ENCODE measurements at places on chromosomes 3 and 15.

- no peak for DNase-seq
Measured at GRCh38 chr3:119967353-119968006, 126.8 kb downstream of the GSK3B start.

GRCh38 chr3:168330983-168331382 lies 235.3 kb upstream of the GOLIM4 start:
- DNase-seq, result no peak

DNA sequence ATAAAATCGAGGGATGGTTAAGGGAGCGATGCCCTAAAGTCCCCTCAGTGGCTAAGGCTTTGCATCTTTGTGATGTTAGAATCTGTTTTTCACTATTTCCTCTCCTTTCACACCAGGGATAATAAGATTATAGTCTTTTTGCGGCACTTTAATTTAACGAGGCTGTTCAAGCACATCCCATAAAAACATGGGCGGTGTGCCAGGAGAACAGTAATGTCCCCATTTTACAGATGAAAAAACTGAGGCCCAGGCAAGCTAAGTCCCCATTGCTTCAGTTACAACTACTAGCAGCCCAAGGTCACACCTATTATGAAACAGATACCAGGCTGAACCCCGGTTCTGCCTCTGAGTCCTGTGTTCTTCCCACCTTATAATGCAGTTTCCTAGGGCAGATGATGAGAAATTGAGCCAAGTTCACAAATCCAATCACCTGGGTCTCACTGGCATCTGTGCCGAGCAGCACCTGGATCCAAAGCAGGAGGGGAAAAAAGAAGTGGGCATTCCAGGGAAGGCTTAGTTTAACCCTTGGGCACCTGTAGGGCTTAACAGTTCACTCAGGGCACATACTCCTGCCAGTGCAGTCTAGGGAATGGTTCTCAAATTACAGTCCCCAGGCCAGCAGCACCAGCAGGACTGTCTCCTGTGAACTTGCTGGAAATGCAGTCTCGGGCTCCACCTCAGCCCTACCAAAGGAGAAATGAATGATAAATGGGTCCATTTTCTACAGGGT lies 169.3 kb downstream of the RAB11A start:
- DNase-seq, result no peak

DNA sequence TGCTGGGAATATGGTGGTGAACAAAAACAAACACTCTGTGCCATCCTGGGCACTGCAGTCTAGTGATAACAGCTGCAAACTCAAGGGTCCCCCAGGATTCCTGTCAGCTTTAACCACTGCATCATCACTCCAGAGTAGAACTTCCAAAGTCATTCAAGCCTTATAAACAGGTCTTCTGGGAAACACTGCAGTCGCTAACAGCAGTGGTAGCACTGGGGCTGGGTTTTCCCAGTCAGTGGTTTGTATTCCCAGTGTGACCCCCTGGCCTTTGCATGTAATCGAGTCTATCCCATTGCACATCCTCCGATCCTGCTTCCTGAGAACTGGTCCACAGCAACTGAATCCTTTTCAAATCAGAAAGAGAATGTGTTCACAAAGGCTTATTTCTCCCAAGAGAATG lies 623.5 kb downstream of the EDEM1 start:
- DNase-seq, result no peak

DNA sequence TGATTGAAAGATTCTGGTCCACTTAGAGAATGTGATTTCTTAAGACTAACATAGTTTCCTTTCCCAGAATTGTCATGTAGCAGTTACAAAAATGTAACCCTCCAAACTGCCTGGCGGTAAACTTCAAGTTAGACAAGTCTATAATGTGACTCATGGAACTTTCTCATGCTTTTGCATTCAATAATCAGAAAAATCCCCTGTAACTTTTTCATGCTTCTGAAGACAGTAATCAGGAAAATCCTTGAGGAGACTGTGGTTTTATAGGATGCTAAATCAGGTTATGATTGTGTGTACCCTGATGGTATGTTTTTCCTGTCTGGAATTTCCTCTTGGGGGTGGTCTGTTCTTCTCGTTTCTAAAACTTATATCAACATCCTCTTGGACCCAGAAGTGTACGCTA lies 74.0 kb upstream of the RARB start:
- no peak for DNase-seq

DNA sequence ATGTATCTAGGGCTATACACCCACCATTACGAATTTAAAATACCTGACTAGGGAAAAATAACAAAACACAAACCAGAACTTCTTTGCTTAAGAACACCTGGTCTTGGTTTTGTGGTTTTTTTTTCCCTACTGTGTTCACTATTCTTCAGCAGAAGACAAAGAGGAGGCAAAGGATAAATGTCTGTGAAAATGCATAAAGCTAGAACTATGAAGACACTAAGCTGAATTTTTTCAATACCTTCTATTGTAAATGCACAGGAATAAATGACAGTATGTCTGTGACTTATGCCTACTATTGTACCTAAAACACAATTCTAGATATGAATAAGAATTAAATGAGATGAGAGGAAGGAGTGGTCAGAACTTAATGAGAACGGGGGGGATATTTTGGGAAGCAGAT lies 86.9 kb downstream of the TBL1XR1 start:
- no peak for DNase-seq

GRCh38 chr15:81113204-81113657 lies 20.8 kb upstream of the CFAP161 start:
- DNase-seq, result no peak

- no peak for DNase-seq
Measured at GRCh38 chr3:72327008-72327407, 521.2 kb downstream of the SHQ1 start.

DNA sequence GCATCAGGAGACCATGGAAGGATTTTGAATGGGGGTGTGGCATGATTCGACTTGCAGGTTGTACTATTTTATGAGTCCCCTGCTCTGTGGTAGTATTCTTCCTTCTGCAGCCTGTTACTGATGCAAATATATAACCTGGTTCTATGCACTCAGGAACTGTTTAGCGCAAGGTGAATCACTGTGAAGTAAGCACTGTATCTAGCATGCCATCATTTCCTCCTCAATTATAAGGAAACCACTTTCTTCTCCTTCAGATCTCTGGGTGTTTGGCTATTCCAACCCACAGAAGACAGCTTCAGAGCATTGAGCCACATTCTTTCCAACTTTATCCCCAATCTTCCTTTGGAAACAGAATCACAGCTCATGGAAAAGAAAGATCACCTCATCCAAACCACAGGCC lies 176.7 kb downstream of the DIPK2A start:
- DNase-seq, result no peak

GRCh38 chr3:24272875-24273274 lies 221.8 kb downstream of the THRB start:
- no peak for DNase-seq

GRCh38 chr3:119835556-119835955 lies 53.7 kb downstream of the NR1I2 start:
- DNase-seq, result no peak

DNA sequence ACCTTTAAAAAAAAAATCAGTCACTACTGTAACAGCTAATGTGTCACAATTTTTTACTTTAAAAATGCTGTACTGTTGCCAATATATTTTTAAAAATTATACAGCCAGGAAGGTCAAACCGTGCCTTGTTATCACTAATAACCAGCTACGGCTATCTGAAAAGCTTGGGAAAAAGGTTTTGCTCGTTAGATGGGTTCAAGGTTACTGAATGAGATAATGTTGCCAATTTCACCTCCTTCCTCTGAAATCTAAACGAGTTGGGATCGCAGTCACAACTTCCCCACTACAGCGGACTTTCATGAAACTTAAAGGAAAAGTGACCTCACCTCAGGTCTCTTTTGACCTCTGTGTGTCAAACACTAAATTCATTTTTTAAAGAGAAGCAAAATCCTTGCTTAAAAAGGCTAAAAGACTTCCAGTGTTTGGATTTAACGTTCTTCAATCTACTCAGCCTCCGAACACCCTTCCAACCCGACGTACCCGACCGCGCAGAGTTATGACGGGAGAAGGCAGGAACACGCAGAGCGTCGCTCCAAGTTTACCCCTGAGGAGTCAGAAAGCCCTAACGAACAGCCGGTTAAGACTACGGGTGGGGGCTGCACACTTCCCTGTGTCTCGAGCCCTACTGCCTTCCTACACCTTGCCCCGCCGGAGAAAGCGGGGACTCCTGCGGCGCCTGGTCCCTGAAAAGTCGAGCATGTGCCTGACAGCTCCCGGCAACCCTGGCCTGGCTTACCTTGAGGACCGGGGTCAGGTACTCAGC lies 860 bp downstream of the ATG3 start:
- peak; percentile 84 for DNase-seq

DNA sequence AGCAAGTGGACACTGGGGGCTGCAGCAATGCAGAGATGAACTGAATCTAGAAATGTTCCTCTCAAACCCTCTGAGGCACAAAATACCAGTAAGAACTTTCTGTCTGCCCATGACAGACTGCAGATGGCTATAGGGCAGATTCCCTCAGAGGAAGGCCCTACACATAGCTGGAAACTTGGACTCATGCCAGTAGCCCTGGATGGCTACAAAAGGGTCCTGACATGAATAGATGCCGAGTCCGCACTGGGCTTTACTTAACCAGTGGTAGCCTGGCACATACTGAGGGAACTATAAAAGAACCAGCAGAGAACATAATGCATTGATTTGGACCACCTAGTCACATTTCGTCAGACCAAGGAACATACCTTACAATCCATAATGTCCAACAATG lies 66.7 kb downstream of the C3orf80 start:
- DNase-seq, result no peak

- no peak for DNase-seq
Measured at GRCh38 chr3:7508821-7509220, 647.9 kb downstream of the GRM7 start.

- no peak for DNase-seq
Measured at GRCh38 chr15:70031261-70031660, 66.5 kb downstream of the TLE3 start.

DNA sequence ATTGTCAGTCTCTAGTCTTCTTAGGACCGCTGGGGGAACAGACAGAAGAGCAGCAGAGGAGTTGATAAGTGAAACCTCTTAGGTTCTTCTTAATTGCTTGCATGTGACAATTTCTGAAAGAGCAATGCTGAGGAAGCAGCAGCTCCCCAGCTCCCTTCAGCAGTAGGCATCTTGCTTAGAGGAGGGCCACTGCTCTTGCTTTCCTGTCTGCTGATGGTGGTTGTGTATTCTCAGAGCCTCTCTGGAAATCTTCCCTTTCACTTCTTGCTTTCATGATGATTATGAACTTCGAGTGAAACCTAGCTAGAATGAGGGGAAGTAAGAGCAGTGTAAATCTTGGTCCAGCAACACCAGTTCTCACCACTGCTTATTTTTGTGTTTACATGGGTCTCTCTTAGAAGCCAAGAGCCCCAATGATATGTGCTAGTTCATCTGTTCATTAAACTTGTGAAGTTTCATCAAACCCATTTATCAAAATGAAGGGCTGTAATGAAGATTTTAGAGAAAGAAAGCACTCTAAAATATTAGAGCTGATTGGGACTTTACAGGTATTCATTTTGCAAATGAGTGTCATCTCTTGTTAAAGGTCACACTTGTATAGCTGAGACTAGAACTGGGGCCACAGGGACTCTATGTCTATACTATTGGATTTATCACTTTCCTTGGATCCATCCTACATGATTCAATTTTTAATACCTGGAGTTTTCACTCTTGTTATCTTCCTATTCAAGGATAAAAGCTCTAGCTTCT lies 246.7 kb downstream of the LPP start:
- DNase-seq, result no peak

GRCh38 chr3:61353382-61353781 lies 102.1 kb upstream of the FHIT start:
- DNase-seq, result no peak

DNA sequence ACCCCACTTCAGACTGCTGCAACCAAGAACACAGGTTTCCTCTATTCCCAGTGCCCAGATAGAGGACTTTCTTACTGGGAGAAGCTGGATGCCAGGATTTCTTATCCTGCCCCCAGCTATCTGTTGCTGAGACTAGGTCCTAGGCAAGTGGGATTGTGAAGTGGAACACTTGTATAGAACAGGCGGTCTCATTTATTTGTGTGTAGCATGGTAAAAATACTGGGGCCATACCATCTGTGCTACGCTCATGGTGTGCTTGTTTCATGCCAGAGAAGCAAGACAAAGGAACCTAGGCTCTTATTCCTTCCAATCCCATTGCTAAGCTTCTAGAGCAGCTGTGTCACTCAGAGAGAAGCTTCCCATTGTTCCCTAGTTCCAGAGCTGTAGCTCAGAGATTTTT lies 191.5 kb upstream of the EPHA6 start:
- no peak for DNase-seq

Measured in right hindlimb (tissue), 1 donor.